Mesenteric fat pad (tissue), 1 donor: ENCODE measurements at places on chromosomes 7 and 10. TPM values are rescaled to one million over a fixed set of nuclear protein-coding genes. Genes with fewer than 3 reads are reported as not detected.

The TCAF2 gene
- total RNA-seq = 0.87 TPM

The OR2A5 gene
- not detected for total RNA-seq

The ADO gene
- 18.5 TPM for total RNA-seq

The CLCN1 gene
- 0.22 TPM for total RNA-seq

The ATOH7 gene
- not detected for total RNA-seq

The RET gene
- 0.64 TPM for total RNA-seq

The GPR85 gene
- 1.1 TPM for total RNA-seq

The LDB3 gene
- total RNA-seq = 1.3 TPM

The A1CF gene
- 0.29 TPM for total RNA-seq

The NAPEPLD gene
- total RNA-seq = 4.6 TPM

The C10orf120 gene
- not detected for total RNA-seq

The POLD2 gene
- total RNA-seq = 60.2 TPM

The MINPP1 gene
- total RNA-seq = 12.1 TPM

The SAMD9L gene
- 12.4 TPM for total RNA-seq

The PHKG1 gene
- 2.8 TPM for total RNA-seq

The HOXA1 gene
- total RNA-seq = 1.3 TPM

The FLNC gene
- total RNA-seq = 16.2 TPM

The NUPR2 gene
- not detected for total RNA-seq

The LIPJ gene
- not detected for total RNA-seq

The BMPER gene
- total RNA-seq = 4.6 TPM

The RBP4 gene
- total RNA-seq = 977 TPM

The WIPF3 gene
- 1.4 TPM for total RNA-seq

The CAMK2B gene
- total RNA-seq = 1.2 TPM

The HABP2 gene
- not detected for total RNA-seq

The BLNK gene
- total RNA-seq = 4.7 TPM

The SLC13A4 gene
- not detected for total RNA-seq

The GAD2 gene
- total RNA-seq = not detected

The STRIP2 gene
- total RNA-seq = 0.19 TPM

The NKX2-3 gene
- 2.8 TPM for total RNA-seq

The ATP6V0A4 gene
- total RNA-seq = not detected
